Anterior cingulate cortex (tissue), 58 donors: ENCODE measurements at places on chromosomes 4 and X.

DNA sequence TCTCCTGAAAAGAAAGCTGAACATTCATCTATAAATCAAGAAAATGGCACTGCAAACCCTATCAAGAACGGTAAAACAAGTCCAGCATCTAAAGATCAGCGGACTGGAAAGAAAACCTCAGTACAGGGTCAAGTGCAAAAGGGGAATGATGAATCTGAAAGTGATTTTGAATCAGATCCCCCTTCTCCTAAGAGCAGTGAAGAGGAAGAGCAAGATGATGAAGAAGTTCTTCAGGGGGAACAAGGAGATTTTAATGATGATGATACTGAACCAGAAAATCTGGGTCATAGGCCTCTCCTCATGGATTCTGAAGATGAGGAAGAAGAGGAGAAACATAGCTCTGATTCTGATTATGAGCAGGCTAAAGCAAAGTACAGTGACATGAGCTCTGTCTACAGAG, 28.6 kb downstream of the PAQR3 start:
- no peak for DNase-seq

- no peak for DNase-seq
Measured at GRCh38 chr4:186912606-186913005, 188.9 kb upstream of the FAT1 start.

DNA sequence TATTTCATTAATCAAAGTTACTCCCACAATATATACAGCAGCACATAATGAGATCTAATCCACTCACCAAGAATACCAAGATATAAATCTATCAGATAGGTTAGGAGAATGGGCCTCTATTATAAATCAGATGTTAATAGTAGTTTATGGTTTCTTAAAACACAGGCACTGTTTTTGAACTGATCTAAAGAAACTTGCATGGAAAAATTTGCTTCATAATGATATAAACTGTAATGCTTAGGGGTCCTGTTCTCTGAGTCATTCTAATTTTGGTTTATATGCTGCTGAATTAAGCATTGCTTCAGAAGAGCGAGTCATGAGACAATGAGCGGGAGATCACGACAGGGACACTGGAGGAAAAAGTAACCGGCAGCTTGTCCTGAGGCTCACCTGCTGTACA, 113.3 kb upstream of the OTUD4 start:
- no peak for DNase-seq

DNA sequence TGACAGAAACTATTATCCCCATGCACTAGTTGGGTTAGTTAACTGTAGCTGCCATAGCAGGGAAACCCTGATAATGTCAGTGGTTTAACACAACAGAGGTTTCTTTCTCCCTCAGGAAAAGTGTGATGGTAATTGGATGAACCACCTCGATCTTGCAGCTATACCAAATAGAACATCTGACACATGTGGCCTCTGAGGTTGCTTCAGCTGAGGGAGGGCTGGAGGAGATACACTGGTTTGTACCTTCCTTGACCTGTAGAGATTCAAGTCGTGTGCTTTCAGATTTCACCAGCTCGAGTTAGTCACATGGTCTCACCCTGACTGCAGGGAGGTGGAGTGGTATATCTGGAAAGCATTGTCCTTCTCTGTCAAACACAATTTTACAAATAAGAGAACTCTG, 147.2 kb upstream of the SFRP2 start:
- DNase-seq, result no peak

- DNase-seq, result no peak
Measured at GRCh38 chr4:54066718-54067129, 2.3 kb upstream of the CHIC2 start.

DNA sequence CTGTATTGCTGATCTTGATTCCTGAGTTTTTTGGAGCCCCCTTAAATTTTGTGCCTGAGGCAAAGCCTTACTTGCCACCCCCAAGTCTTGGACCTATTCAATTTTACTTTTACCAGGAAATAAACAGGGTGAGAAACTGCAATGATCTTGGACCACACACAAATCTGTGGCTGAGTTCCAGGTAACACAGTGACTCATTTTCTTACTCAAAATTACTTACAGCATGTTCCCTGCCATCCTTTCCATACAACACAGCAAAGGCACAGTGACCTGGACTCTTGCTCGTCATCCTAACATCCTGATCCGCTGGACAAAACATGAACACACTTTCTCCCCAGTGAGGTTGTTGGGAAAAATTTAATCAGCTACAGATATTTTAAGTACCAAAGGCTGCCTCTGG, 60.7 kb upstream of the S100G start:
- DNase-seq, result no peak

DNA sequence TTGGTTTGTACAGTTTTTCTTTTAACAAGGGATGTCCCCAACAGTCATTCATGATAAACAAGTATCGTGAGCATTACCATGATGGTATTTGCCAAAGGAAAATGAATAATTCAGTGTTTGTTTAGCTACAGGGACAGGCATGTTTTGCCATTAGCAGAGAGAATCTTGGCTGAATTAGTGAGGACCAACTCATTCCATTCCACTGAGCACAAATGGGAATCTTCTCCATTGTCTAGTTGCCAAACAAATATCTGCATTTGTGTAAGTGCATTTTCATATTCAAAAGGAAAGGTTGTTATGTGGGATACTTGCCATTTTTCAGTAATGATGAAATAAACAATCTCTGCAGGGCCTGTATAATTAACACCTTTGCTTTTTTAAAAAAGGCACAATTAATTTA, 1762.6 kb downstream of the RPA4 start:
- no peak for DNase-seq

- no peak for DNase-seq
Measured at GRCh38 chr4:113586072-113586471, 175.5 kb downstream of the CAMK2D start.

DNA sequence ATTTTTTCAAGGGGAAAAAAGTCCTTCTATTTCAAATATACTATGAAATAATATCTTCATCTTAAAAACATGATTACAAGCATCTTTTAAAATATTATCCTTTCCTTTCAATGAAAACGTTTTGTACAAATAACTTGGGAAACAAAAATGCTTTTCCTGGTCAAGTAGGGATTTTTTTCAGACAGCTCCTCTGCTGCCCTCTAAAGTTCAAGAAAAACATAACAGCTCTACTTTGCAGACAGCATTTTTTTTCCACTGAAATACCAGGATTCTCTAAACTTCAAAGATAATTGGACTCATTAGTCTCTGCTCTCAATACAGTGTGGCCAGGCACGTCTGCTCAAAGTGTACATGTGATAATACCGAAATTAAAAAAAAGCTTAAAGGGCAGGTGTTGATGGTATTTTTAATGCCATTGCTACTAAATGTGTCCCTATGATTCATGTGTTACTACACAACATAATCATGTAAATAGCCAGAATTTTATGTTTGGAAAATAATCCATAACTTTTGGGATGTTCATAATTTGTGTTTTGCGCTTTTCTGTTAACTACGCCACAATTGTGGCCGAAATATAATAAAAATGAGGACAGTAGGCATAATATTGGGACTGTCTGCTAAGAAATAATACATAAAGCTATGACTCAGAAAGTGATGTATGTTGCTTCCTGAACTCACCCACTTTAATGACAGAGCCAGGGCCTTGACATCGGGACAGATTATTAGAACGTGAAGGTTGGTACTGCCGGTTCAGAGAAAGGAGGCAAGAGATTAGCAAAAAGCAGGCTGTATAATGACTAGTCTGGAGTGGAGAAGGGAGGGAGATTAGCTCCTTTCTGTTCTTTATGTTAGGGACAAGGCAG, 478.9 kb downstream of the KCNIP4 start:
- no peak for DNase-seq

- DNase-seq, result no peak
Measured at GRCh38 chr4:8318509-8318908, 49.0 kb downstream of the HTRA3 start.

DNA sequence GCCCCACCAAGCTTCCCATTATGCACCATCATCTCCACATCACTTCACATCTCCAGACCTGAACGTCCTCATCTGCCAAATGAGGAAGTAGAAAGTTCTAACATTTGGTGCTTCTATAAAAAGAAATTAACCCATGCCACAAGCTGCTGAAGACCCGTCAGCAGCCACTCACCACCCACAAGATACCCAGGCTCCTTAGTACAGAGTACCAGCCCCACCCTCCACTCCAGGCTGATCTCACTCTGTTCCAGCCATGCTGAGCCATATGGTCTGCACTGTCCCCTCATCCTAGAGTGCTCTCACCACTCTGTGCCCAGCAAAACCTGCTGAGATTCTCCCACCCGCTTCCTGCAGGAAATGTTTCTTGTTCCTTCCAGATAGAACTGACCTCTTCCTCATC, 240.8 kb upstream of the PPARGC1A start:
- DNase-seq, result no peak

- DNase-seq, result no peak
Measured at GRCh38 chrX:138996268-138996667, 284.8 kb upstream of the FGF13 start.

GRCh38 chr4:152672206-152673092, 7.3 kb downstream of the TMEM154 start:
- DNase-seq, result no peak

DNA sequence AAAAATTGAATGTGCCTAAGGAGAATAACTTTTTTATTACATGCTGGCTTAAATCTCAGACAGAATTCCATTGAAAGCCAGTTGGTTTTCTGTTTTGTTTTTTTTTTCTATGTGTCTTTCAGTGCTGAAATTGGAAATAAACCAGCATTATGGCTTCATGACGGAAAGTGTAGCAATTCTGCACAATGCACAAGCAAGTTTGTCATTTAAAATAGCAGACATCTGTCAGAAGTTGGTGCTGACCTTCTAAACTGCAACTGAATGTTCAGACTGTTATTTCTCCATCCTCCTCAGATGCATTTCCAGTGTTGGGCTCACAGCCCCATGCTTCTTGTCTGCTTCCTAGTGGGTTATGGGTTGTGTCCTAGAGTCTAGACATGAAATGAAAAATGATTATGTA, 107.2 kb upstream of the LIMCH1 start:
- DNase-seq, result no peak

DNA sequence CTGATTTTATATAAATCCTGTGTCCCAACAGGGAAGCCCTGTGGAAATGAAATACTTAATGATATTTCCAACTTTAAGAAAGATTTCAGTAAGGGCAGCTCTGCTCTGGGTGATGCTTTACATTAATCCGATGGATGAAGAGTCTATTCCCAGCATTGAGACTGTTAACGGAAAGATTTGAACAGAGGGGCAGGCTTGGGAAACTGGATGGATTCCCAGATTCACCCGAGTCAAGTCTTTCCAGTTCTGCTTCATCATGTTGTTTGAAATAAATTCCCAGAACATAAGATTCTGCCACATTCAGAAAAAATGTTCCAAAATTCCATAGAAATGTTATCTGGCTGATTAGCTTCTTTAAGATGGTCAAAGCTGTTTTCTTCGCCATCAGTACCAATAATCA, 246.0 kb downstream of the FBXW7 start:
- no peak for DNase-seq
